ENCODE measurements at places on chromosomes 12 and 14.

- no peak for DNase-seq
Measured at GRCh38 chr12:114293073-114293472, 112.9 kb downstream of the TBX5 start.

DNA sequence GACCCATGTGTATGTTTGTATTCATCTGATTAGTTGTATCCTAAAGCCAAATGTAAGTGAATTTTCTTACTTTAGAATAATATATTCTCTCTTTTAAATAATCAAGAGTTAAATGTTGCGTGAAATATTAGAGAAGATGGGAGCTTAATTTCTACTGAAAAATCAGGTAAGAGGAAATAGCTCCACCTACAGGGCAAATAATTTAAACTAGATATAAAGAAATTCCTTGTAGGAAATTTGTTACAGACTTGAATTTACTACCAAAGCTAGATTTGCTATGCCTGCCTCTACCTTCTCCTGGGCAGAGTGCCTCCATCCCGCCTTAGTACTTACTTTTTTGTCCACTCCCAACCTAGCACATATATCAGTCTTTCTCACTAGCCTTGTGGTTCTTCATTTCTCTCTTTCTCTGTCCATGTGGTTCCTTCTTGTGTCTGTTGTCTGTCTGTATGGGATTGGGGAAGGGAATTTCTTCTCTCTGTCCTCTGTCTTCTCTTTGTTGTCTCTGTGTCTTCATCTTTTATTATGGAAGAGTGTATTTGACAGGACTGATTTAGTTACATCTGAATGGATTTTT, 44.7 kb downstream of the PALS1 start:
- DNase-seq = no peak

GRCh38 chr14:50068496-50068895, 47.9 kb downstream of the VCPKMT start:
- DNase-seq = no peak

DNA sequence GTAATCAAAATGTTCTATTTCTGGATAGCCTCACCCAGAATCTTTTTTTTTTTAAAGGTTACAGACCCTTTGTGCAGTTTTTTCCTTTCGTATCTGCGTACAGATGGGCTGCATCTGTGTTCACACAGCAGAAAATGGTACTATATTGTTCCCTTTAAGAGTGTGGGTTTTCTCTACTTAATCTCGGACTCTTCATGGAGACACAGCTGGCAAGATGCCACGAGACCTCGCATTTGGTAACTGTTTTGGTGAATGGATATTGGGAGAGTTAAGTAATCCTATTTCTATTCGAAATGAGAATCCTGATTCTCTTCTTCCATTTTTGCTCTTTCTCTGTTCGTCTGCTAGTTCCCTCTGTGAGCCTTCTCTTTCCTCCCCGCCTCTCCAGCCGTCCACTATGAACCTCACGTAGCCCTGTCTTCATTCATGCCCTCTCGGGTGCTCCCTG, 85.7 kb downstream of the SAMD4A start:
- DNase-seq = no peak

GRCh38 chr12:759628-760027, 7.2 kb downstream of the WNK1 start:
- no peak for DNase-seq

DNA sequence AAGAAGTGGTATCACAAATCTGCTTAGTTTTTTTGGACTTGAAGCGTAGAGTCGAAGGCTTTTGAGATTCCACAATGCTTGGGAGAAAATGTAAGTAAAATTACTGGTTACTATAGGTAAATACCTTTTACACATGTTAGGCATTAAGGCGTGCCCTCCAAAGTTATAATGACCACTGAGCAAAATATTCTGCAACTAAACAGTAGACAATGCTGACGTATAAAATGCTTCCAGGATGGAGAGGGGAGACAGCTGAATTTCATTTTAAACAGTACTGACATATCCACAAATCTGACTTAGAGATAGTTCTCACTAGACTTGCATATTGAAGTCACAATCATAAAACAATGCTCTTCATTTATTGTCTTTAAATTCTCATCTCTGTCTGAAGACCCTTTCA, 144.5 kb upstream of the DCN start:
- DNase-seq = no peak
